HCEC 1CT (cell line): ENCODE measurements at places on chromosomes 12 and 14.
A peak's percentile ranks its signal among the peaks of the same experiment; 100 is the strongest.

- DNase-seq: no peak
Observed at GRCh38 chr14:91413547-91414474, 3.8 kb downstream of the CCDC88C start.

- no peak for DNase-seq
Observed at GRCh38 chr12:128844031-128844635, 9.1 kb upstream of the GLT1D1 start.

DNA sequence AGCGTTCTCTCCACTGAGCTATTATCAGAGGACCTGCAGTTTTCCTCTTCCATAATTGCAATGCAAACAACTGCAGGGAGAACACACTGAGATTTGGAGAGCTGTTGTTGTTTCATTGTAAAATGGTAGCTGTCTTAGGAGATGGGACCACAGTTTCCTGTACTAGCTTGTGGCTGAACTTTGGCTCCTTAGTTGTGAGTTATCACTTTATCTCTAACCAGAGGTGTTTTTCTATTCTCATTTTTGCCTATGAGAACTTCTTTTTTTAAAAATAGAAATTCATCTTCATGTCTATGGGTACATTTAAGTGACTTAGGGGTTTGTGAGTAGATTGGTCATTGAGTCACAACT is 216.5 kb downstream of the SLC38A4 start:
- DNase-seq: no peak

DNA sequence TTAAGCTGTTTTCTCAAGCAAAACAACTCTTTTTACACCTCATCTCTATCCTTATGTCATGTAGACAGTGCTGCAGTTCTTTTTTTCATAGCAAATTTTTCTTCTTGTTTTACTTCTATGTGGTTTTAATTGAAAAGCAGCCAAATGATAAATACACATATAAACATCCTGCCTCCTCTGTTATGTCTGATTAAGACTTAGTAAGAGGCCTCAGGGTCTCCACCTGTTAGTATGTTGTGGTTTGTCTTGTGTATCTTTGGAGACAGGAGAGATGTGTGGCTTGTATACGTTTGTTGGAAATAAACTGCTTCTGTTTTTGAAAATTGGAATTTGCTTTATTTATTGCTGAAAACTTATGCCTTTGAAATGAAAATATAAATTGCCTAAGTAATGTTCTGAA is 32.0 kb downstream of the PEX5 start:
- peak; percentile 24 for DNase-seq
